Heart left ventricle (tissue), 16 donors: ENCODE measurements at places on chromosomes 2 and 18.

DNA sequence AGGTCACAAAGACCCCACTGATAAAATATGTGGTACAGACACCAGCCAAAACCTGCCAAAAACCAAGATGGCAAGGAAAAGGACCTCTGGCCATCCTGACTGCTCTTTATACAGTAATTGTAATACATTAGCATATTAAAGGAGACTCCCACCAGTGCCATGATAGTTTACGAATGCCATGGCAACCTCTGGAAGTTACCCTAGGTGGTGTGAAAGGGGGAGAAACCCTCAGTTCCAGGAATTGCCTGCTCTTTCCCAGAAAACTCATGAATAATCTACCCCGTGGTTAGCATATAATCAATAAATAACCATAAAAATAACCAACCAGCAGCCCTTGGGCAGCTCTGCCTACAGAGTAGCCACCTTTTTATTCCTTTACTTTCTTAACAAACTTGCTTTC, 129.8 kb upstream of the EPB41L3 start:
- no peaks in the 10 kb centered on the region for H3K4me1 ChIP-seq
- H3K36me3 ChIP-seq: no peaks in the 10 kb centered on the region
- no peak overlapping the region for H3K27ac ChIP-seq

- H3K27ac ChIP-seq: no peak overlapping the region
- H3K4me1 ChIP-seq: no peaks in the 10 kb centered on the region
- H3K36me3 ChIP-seq: no peaks in the 10 kb centered on the region
- no peaks in the 10 kb centered on the region for H3K27me3 ChIP-seq
Observed at GRCh38 chr18:62730941-62731340, 15.6 kb downstream of the PHLPP1 start.

GRCh38 chr2:207333599-207334300, 168.0 kb upstream of the KLF7 start:
- H3K4me3 ChIP-seq: no peak overlapping the region
- H3K36me3 ChIP-seq: no peaks in the 10 kb centered on the region
- H3K27me3 ChIP-seq: no peaks in the 10 kb centered on the region
- peak overlapping the region; percentile 89 for H3K27ac ChIP-seq
- DNase-seq: no peak

DNA sequence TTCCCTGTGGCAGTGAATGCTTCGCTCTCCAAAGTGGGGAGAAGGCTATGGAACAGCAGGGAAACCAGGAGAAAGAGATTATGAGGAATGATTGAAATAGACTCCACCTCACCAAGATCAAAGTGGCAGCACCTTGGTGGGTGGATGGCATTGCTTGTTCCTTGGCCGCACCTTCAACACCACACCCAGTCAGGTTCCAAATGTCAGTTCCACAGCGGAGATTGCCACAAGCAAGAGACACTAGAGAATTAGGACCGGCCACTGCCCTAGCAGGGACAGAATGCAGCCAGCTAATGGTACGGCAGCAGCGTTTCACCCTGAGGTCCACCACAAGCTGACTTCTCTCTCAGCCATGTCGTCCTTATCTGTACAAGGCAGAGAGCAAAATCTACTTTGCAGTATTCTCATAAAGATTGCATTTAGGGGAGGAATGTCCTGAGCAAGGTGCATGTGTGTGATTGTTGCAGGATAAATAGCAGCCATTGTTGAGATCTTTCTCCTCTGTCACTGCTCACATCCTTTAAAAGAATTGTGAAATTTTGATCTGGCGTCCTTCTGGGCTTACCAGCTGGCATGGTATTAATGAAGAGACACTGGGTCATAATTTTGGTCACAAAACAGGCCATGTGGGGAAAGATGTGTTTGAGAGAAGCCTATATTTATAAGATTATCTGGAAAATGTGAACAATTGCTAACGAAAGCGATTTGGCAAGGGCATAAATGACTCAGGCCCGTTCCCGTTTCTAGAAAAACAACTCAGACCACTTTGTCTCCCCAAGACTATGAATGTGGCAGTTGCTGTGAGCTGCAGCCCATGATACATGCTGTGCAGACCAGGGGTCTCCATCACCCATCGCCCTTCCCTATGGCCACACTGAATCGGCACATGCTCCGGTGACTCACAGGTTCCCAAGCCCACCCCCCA, 228.6 kb upstream of the ID2 start:
- H3K36me3 ChIP-seq: no peaks in the 10 kb centered on the region
- no peak for DNase-seq
- H3K27ac ChIP-seq: no peak overlapping the region
- H3K4me3 ChIP-seq: no peak overlapping the region

DNA sequence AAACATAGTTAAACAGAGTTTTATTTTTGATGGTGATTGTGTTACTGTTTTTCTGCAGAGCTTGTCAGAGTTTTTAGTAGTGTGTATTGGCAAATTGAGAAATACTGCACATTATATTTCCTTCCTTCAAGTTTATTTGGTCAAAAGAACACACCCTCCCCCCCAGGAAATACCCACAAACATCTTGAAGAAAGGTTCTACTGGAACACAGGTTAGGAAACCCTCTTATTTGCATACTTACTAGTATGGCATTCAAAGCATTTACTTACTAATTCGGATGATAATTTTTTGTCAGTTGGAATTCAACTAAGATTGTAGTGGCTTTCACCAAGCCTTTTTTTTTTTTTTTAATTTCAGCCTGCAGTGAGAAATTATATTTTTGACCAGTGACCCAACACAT, 9.1 kb downstream of the CAB39 start:
- peaks cover 84% of the 10 kb centered on the region for H3K4me1 ChIP-seq
- H3K36me3 ChIP-seq: no peaks in the 10 kb centered on the region
- no peaks in the 10 kb centered on the region for H3K27me3 ChIP-seq
- no peak for DNase-seq

GRCh38 chr2:60998628-60999545, 18.6 kb upstream of the PEX13 start:
- no peaks in the 10 kb centered on the region for H3K4me1 ChIP-seq
- no peaks in the 10 kb centered on the region for H3K36me3 ChIP-seq
- no peak for DNase-seq
- H3K27me3 ChIP-seq: no peaks in the 10 kb centered on the region
- no peak overlapping the region for H3K27ac ChIP-seq

GRCh38 chr2:29650631-29651097, 270.7 kb downstream of the ALK start:
- no peak overlapping the region for H3K4me3 ChIP-seq
- no peaks in the 10 kb centered on the region for H3K4me1 ChIP-seq
- no peaks in the 10 kb centered on the region for H3K27me3 ChIP-seq
- no peak for DNase-seq
- no peaks in the 10 kb centered on the region for H3K36me3 ChIP-seq

DNA sequence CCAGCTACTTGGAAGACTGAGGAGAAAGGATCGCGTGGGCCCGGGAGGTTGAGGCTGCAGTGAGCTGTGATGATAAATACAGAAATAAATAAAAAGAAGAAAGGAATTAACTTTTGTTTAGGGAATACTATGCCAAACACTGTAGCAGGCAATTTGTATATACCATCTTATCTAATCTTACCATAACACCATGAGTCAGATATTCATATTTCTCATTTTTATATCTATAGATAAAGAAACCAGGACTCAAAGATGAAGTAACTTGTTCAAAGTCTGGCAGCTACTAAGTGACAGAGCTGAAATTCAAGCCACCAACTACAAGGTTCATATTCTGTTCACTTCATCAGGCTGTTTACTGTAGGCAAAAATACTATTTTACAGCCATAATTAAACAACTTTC, 119.2 kb upstream of the SLC39A10 start:
- H3K36me3 ChIP-seq: no peaks in the 10 kb centered on the region
- H3K27ac ChIP-seq: no peak overlapping the region

DNA sequence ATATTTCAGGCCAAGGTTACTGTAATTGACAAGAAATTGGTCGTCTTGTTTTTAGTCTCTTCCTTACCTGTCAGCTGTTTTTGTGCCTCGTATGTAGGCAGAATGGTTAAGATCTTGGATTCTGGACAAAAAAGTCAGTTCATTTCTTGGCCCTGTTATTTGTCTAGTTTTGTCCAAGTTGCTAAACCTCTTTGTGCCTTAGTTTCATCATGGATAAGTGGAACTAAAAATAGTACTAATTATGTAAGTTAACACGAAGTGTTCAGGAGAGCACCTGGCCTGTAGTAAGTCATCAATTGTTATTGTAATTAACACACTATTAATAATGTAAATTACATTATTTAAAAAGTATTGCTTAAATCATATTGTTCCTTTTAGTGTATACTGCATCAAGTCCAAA, 148.0 kb downstream of the PARD3B start:
- DNase-seq: no peak
- H3K4me1 ChIP-seq: no peaks in the 10 kb centered on the region
- H3K36me3 ChIP-seq: no peaks in the 10 kb centered on the region
- no peaks in the 10 kb centered on the region for H3K27me3 ChIP-seq

GRCh38 chr18:13353084-13353823, 134.7 kb downstream of the LDLRAD4 start:
- H3K4me3 ChIP-seq: no peak overlapping the region
- peaks cover 19% of the 10 kb centered on the region for H3K4me1 ChIP-seq

- no peaks in the 10 kb centered on the region for H3K36me3 ChIP-seq
- DNase-seq: no peak
- H3K4me1 ChIP-seq: peaks cover 9% of the 10 kb centered on the region
- no peak overlapping the region for H3K4me3 ChIP-seq
Observed at GRCh38 chr2:45851111-45851510, 199.6 kb downstream of the PRKCE start.

- DNase-seq: no peak
- H3K27me3 ChIP-seq: no peaks in the 10 kb centered on the region
- no peaks in the 10 kb centered on the region for H3K36me3 ChIP-seq
- H3K27ac ChIP-seq: no peak overlapping the region
Observed at GRCh38 chr2:18396329-18397010, 164.0 kb downstream of the RDH14 start.

DNA sequence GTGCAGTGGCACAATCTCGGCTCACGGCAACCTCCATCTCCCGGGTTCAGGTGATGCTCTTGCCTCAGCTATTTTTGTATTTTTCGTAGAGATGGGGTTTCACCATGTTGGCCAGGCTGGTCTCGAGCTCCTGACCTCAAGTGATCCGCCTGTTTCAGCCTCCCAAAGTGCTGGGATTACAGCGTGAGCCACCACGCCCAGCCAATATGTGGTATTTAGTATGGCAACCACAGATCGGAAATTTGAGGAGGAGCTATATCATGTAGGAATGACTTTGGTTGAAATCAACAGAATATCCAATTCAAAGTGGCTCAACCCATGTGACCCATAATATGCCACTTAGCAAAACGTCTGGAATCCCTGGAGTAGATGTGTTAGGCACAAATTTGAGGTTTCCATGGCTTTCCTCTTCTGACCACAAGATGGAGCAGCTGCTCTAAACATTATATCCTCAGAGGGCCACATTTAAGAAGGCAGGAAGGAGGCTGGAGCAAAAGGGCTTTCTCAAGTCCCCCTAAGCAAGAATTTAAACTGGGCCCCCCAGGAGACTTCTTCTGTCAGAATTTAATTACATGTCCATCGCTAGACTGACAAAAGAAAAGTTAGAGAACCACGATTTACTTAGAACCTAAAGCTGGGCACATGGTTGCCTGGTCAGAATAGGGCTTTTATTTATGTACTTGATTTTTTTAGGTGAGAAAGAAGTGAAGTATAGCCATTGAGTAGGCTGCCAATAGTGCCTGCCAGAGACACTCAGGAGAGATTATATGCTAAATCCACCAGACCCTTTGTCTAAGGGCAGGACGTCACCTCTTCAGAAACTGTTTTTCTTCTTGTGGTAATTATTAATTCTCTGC, 49.6 kb upstream of the ITSN2 start:
- H3K27ac ChIP-seq: no peak overlapping the region
- no peaks in the 10 kb centered on the region for H3K36me3 ChIP-seq
- no peaks in the 10 kb centered on the region for H3K4me1 ChIP-seq
- H3K27me3 ChIP-seq: no peaks in the 10 kb centered on the region
- peak; percentile 27 for DNase-seq

DNA sequence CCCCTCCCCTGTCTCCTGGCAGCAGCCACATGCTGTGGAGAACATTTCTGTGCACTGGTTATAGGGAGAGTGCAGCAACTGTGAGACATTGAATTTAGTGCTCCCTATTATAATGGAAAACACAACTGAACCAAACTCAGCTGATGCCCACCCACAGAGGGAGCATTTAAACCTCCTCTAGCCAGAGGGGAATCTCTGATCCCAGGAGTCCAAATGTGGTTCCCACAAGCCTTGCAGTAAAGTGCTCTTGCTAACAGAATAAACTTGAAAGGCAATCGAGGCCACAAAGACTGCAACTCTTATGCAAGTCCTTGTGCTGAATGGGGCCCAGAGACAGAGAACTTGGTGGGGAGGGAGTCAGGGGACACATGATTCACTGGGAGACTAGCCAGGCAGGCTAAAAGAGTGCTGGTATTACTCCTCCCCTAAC, 638.8 kb upstream of the VRK2 start:
- H3K27ac ChIP-seq: no peak overlapping the region
- no peak overlapping the region for H3K4me3 ChIP-seq
- H3K4me1 ChIP-seq: no peaks in the 10 kb centered on the region
- no peak for DNase-seq
- H3K27me3 ChIP-seq: no peaks in the 10 kb centered on the region

GRCh38 chr18:78607221-78607620, 372.4 kb upstream of the SALL3 start:
- DNase-seq: no peak
- H3K4me1 ChIP-seq: no peaks in the 10 kb centered on the region
- H3K36me3 ChIP-seq: no peaks in the 10 kb centered on the region
- peaks cover 5% of the 10 kb centered on the region for H3K27me3 ChIP-seq
- H3K4me3 ChIP-seq: no peak overlapping the region

DNA sequence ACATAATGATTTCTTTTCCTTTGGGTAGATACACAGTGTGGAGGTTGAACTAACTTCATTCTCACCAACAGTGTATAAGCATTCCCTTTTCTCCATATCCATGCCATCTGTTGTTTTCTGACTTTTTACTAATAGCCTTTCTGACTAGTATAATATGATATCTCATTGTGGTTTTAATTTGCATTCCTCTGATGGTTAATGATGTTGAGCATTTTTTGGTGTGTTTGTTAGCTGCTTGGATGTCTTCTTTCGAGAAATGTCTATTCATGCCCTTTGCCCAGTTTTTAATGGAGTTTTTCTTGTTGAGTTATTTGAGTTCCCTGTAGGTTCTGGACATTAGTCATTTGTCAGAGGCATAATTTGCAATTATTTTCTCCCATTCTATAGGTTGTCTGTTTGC, 59.8 kb downstream of the MARCHF4 start:
- no peak overlapping the region for H3K4me3 ChIP-seq
- no peaks in the 10 kb centered on the region for H3K27me3 ChIP-seq
- no peak overlapping the region for H3K27ac ChIP-seq
